ENCODE measurements at places on chromosomes 11 and 22.

GRCh38 chr11:70159627-70160570 lies 43.2 kb upstream of the FADD start:
- DNase-seq: no peak

GRCh38 chr22:50722048-50722701 lies 15.8 kb upstream of the ACR start:
- no peak for DNase-seq

DNA sequence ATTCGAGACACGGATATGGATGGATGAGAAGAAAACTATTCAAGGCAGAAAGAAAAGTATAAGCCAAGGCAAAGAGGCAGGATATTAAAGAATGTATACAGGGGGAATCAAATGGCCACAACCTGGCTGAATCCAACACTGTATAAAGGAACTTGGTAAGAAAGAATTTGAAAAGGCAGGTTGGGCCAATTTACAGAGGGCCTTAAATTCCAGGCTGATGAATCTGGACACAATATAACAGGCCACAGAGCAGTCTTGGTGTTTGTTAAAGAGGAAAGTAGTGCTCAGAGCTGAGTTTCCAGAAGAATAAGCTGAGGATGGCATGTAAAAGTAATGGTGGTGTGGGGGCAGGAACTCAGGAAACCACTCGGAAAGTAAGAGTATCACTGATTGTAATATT lies 72.3 kb upstream of the POU2AF2 start:
- DNase-seq: no peak

- DNase-seq: no peak
Measured at GRCh38 chr11:65491163-65491465, 7.7 kb upstream of the MALAT1 start.

- DNase-seq: no peak
Measured at GRCh38 chr11:13962562-13963168, at the start of gene SPON1. TSS of gene SPON1 (plus strand) at chr11:13962723. CDS start at chr11:13962905, 182 bp downstream.

GRCh38 chr11:95359341-95359663 lies 128.3 kb upstream of the SESN3 start:
- no peak for DNase-seq

DNA sequence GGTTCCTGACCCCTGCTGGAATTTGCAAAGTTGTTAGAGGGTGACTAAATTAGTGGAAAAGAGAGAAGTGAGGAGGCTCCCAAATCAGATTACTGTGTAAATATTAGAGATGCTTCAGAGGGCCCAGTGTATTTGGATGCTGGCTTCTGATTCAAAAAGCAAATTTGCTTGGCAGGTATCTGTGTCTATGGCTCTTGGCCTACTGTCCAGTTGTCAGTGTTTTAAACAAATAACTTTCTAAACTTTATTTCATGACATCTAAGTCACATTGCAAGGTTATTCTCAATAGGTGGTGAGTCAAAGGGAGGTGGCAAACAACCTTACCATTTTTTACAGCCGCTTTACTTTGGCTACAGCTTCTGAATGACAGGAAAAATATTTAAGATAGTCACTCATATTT lies 720.1 kb downstream of the KCNA4 start:
- no peak for DNase-seq

DNA sequence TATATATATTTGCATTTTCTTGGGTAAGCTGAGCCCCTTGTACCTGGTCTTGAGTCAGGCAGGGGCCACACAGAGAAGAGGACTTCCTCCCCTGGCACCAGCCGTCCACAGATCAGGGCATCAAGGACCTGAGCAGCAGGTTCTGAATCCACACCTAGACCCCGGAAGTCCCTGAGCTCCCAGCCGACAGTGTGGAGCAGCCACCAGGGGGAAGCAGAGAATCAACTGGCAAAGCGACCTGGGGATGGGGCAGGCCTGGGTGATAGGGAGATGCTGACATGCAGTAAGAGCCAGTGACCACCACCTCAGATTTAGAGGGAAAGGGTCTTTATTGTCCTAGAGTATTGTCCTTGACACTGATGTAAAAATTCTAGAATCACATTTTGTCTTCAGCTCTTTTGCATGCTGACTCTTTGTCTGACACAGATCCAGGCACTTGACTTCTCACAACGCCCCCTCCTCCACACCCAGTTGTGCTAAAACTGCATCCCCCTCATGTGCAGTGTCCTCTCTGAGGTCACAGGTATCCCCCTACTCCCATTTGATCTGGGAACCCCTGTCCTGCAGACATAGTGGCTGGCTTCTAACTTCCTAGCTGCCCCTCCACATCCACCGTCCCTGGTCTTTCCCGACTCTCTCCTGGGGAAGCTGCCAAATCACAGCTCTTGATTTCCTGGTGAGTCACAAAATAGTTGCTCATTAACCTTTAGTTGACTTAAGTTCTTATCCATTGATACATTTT lies 109.3 kb downstream of the GGTLC2 start:
- peak; percentile 75 for DNase-seq

DNA sequence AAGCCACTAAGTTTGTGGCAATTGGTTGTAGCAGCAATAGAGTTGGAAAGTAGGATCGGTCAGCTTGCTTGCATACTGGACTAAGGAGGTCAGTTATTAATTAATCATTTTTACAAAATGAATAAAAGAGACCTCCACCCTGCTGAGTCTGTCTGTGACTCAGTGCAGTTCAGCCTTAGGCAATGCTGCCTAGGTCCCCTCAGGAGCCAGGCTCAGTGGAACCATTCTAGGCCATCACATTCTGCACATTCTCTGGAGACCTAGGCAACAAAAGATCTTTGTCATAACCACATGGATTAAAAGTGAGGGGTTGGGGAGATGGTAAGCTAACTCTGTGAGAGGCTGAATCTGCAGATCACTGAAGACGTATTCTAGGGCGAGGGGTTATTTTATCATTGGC lies 178.7 kb upstream of the CADM1 start:
- DNase-seq: no peak

GRCh38 chr22:44181033-44181911 lies 547 bp downstream of the PARVG start:
- DNase-seq: peak; percentile 56

DNA sequence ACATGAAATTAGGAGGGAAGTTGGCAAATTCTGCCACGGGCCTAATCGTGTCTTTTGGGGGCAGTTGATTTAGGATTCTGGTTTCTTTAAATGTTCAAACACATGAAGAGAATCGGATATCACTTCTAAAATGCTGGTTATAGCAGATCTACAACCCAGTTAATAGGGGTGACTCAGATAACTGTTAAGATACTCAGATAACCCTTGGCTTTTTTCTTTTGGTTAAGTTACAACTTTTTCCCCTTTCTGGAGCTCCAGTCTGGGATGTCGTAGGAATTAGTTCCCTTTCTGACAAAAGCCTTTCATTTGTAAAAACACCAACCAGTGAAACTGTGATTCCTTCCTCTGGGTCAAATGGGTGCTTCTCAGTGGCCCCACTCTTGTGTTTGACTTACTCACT lies 976 bp downstream of the DEPDC7 start:
- no peak for DNase-seq

- DNase-seq: no peak
Measured at GRCh38 chr11:36711104-36711825, 113.2 kb upstream of the RAG2 start.

GRCh38 chr11:39236916-39237315 lies 2222.5 kb downstream of the LRRC4C start:
- no peak for DNase-seq

DNA sequence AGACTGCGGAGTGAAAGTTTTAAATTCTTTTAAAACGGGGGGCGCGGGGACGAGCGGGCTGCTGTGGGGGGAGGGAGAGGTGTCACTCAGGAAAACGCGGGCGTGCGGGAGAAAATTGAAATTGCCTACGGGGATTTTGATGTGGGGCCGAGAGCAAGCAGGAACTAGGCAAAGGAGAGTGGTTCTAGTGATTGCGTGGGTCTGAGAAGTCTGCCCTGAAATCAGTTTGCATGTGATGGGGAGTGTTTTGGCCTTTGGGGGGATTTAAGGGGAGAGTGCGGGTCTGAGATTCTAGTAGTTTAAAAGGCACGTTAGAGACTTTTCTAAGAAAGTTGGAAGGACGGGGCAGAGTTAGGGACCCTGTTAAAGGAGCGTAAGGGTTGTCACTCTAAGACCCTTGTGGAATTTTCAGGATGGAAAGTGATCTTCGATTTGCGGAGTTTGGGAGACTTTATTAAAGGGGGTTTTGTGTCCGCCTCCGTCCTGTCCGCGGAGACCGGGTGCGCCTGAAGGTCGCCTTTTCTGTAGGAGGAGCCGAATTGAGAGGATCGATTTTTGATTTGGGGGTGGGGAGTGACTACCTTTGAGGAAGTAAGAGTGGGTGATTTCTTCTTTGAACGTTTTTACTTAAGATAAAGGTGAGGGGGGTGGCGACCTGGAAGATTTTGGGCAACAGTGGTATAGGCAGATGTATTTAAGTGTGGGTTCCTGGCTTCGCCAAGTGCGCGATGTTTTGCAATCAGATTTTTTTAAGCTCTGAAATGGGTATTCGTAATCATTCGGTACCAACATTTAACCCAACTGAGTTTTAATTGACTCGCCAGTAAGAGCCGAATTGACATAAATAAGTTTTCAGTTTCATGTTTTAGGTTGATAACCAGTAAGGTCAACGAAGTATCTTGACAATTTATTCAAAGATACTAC lies 1.1 kb downstream of the EED start:
- no peak for DNase-seq

DNA sequence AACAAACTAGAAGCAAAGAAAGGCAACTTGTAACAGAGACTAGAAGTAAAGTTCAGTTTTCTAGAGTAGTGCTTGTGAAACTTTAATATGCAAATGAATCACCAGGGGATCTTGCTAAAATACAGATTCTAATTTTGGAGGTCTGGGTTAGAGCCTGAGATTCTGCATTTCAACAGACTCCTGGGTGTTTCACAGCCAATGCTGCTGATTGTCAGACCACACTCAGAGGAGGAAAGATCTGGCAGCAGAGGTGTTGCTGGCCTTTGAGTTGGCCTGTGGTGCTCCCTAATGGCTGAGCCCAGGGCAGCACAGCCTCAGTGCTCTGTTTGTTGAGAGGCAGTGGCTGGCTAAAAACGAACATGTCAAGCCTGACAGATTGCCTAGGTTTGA lies 5.4 kb downstream of the CRY2 start:
- no peak for DNase-seq

GRCh38 chr11:3167143-3168119 lies 2.3 kb upstream of the OSBPL5 start:
- DNase-seq: no peak

GRCh38 chr11:72989727-72990126 lies 152.4 kb downstream of the FCHSD2 start:
- DNase-seq: no peak

DNA sequence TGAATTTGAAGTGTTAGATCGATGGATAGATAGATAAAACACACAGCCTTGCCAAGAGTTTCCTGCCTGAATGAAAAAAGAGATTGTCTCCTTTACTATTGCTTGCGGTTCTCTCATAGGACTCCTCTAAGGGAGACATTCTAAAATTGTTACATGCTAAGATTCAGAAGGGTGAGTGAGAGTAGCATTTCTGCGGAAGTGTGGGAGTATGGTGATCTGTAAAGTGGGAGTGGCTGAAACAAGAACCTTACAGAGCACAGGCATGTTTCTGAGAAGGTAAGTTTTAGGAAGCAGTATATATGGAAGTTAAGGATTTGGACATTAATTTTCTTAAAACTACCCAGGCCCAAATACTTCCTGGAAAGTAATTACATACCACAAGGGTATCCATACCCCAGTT lies 139.6 kb downstream of the TRIM44 start:
- no peak for DNase-seq

GRCh38 chr22:47210112-47210657 lies 447.7 kb downstream of the TBC1D22A start:
- DNase-seq: peak; percentile 17

- DNase-seq: no peak
Measured at GRCh38 chr11:128372977-128373376, 214.4 kb downstream of the ETS1 start.

DNA sequence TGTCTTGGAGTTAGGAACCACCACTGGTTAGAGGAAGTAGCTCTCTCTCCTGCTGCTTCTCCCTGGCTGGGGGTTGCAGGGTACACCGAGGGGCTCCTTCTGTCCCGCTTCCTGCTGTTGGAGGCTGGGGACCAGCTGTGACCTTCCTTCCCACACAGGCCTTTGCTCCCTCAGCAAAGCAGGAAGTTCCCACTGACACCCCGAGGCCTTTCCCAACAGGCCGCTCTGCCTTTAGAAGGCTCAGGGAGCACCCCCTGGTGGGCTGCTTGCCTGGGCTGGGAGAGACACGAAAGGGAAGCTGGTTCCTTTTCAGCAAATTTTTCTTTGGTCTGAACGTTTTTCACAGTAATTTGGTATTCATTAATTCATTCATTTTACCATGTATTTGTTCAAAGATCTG lies 527.9 kb upstream of the B3GAT1 start:
- DNase-seq: no peak

- no peak for DNase-seq
Measured at GRCh38 chr11:2299773-2300172, 1.9 kb downstream of the C11orf21 start.

DNA sequence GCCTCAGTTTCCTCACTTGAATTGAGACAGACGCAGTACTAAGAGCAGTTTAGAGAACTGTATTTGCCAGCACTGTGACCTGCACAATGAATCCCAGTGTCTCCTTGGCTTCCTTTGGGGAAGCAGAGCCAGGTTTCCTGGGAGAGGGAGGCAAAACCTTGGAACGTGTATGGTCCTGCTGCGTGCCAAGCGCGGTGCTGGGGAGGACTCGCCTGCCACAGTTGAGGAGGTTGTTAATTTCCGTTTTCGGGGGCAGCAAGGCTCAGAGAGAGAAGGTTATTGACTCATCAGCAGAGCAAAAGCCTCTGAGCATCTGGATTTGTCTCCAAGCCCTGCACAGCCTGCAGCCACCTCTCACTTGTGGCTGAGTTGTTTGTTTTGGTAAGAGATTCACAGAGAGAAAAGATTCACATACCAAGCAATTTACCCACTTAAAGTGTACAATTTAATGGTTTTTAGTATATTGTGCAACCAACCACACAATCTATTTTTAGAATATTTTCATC lies 10.8 kb downstream of the SYT12 start:
- DNase-seq: no peak

DNA sequence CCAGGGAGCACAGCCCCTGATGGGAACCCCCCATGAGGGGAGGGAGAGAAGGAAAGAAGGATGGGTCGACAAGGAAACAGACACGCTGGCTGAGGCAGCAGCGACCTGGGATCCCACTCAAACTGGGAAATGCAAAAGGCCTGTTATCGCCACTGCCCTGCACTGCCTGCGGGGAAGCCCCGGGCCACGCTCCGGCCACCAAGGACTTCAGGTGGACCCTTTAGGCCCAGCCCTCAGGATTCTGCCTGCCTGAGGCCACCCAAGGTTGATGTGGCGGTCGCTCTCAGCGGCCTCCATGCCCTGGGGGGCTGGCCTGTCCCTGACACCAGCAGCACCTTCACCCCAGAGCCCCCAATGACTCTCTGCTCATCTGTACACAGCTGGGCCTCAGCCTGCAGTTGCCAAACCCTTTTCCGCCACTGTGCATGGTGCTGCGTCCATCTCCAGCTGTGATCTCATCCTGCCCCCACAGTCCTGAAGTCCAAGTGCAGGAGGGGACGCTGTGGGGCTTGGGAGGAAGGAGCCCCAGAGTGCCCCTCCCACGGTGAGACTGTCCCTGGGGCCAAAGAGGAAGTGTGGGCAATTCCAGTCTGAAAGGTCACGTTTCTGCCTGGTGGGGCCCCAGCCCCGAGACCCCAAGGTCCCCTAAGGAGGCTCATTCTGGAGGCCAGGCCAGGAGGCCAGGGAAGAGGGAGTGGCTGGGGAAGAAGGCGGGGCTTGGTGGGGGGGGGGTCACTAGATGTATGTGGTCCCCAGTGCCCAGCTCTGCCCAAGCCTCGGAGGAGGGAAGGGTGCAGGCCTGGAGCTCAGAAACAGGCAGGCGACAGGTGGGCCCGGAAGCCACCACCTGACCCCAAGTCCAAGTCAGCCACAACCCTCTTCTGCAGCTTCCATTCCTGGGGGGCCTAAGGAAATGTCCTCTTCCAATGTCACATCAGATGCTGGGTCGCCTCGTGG lies 31.6 kb downstream of the OSBPL5 start:
- no peak for DNase-seq

Measured in activated CD4-positive, CD25-positive, alpha-beta regulatory T cell treated with anti-CD3 and anti-CD28 coated beads, Interleukin-2, amount 50 U/mL, for 72 hours (primary cell).